GM23338 (cell line): ENCODE measurements at places on chromosomes 3 and 15. TPM values are rescaled to one million over a fixed set of nuclear protein-coding genes. Genes with fewer than 3 reads are reported as not detected.
A peak's percentile ranks its signal among the peaks of the same experiment; 100 is the strongest.

DNA sequence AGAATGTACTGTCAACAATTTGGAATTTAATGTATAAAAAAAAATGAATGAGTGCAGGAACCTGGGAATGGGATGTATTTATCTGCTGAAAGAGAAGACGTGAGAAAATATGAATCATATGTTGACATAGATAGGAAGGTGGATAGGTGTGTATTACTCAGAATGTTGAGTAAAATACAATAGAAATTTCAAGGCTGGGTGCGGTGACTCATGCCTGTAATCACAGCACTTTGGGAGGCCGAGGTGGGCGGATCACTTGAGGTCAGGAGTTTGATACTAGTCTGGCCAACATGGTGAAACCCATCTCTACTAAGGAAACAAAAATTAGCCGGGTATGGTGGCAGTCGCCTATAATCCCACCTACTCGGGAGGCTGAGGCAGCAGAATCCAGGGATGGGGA is 202.8 kb downstream of the CADM2 start:
- no peak for DNase-seq

- no peak for DNase-seq
Measured at GRCh38 chr3:128278130-128278529, 124.8 kb downstream of the EEFSEC start.

DNA sequence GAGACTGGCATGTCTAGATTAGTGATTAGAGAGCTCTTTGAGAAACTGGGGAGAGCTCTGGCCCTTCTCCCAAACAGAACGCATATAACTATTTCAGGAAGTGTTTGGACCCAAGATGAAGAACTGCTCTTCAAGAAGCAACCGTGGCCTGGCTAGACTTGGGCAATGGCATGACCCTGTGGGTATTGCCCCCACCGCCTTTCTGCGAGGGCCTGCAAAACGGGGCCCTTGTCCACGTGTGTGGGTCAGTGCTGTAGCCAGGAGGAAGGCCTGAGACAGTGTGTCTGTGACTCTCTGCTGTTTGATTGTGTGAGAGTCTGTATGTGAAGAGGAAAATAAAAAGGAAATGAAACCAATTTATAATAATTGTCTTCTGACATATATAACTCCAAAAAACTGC is 42.5 kb downstream of the EEFSEC start:
- no peak for DNase-seq

- DNase-seq: no peak
Measured at GRCh38 chr15:90620379-90621067, 90.8 kb downstream of the CRTC3 start.

GRCh38 chr3:55090291-55090690 is 162.4 kb upstream of the LRTM1 start:
- no peak for DNase-seq

GRCh38 chr3:6733699-6734394 is 127.1 kb upstream of the GRM7 start:
- DNase-seq: no peak

DNA sequence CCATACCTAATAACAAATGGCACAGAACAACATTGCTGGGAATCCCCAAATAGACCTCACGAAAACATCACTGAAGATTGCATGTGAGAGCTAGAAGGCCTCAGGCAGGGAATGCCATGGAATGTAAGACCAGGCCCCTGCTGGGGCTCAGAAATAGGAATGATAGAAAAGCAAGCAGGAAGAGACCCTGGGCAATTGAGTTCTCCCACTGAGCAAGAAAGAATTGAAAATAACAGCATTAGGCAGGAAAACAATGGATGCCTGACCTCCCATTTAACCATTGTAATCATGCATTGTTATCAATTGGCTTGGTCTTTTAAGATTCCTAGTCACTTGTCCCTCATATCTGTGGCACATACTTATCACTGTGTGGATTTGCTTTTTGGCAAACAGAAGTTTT is 581.6 kb downstream of the FHIT start:
- peak; percentile 91 for DNase-seq

DNA sequence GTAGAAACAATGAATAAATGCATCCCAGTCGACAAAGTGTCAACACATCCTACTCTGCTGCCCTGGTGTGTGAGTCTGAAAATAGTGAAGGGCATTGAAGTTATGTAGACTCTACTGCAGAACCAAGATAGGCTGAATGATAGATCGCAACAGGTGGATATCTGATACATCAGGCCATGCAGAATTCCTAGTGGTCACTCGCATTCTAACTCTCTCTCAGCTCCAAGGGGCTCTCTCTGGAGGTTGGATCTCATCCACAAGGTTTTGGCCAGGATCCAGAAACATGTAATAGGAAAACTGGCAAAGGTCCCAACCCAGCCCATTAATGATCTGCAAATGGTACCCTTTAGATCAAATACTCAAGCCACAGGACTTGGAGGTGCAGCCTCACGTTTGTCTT is 514.1 kb downstream of the MAGI1 start:
- DNase-seq: no peak

DNA sequence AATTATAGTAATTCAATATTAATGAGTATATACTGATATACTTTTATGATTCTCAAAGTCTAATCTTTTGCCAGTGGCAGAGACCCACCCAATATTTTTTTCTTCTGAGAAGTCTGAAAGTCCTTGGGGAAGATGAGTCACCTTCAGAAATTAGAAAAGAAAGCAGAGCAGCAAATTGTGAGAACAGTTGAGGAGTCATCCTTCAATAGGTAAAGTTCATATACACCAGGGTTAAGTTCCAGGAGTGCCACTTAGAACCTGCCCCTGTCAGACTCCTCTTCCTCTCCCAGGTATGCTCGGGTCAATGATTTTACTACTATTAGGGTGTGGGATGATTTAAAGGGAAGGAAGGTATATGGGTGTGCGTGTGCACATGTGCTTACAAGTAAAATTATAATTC is 7.1 kb downstream of the CLRN1 start:
- DNase-seq: no peak

DNA sequence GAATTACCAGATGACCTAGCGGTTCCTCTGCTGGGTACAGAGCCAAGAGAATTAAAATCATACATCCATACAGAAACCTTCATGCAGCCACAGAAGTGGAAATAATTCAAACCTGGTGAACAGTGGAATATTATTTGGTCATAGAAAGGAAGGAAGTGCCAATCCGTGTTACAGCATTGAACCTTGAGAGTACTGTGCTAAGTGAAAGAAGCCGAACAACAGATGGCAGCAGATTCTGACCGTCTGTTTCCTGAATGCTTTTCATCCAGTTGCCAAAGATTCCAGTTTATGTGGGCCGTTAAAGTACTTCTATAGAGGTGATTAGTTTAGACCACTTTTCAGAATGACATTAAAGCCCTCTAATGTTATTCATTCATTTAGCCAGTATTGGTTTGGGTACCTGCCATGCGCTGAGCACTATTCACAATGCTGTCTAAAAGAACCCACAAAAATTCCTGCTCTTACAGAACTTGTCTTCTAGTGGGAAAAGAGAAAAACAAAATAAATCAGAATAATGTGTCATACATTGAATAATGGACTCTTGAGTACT is 45.8 kb upstream of the SENP5 start:
- no peak for DNase-seq

- DNase-seq: no peak
Measured at GRCh38 chr15:52872036-52872818, 82.1 kb upstream of the ONECUT1 start.

DNA sequence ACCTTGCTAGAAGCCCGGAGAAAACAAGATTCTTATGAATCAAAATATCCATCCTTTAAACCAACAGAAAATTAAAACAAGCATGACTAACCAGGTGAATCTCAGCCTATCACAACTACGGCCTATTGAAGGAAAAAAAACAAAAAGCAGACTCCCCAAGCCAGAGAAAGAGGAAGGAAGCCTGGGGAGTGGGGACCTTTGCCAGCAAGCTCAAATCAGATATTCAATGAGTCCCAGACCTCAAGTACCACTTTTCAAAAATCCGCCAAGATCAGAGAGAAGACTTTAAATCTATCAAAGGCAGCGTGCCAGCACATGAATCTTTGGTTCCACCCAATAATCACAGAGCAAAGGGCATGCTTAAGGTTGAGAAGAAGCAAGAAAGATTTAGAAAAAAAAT is 253.8 kb downstream of the NTRK3 start:
- no peak for DNase-seq

DNA sequence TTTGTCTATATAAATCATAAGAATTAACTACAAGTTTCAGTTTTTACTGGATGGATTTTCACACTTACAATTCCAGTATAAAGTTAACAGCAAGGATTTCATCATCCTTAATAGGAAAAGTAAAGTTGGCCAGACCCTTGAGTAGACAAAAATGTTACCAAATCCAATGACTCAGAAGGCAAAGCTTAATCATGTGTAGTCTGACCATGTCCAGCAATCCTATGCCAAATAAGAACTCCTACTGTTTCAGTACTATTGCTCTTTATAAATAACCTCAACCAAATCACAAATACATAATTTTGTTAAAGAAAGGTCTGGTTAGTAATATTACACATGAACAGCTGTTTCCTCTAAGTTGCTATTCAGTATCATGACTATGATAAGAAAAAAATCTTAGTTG is 35.0 kb downstream of the PLOD2 start:
- no peak for DNase-seq

GRCh38 chr3:44510000-44510368 is 32.5 kb upstream of the ZNF445 start:
- no peak for DNase-seq

DNA sequence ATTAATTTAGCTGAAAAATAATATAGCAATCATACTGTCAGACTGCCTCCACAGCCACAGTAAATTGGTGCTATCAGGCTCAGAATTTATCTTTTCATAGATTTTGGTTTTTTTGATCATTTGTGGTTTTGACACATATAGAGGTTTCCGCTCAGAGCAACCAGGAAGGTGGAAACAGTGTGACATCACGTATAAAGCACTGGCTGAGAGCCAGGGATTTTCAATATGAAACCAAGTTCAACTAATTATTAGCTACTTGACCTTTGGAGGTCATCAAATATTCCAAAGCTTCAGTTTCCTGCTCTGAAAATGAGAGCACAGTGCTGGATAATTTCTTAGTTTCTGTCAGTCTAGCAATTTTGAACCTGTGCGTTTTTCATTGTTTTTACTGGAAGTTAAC is 433.8 kb upstream of the SUCLG2 start:
- DNase-seq: no peak

DNA sequence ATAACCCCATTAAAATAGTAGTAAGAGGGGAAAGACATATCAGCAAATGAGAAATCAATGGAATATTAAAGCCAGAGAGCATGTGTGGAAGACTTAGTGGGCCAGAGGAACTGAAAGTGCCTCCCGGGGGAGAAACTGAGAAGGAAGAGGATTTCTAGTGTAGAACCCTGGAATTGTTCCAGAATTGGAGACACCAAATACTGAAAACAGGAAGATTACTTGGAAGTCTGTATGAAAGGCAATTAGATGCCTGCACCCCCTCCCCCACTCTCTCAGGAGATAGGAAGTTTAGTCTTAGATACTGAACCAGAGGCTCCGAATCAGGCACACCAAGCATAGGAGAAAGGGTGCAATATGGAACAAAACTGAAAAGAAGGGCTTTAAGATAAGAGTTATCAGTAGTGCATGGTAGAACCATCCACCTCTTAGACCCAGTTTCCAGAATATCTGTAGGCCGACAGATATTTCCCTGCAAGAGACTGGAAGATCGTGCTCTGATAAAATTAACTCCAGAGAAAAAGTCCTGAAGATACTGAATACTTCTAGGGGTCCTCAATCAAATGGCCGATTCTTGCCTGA is 32.4 kb downstream of the KLHL18 start:
- no peak for DNase-seq

- no peak for DNase-seq
Measured at GRCh38 chr15:73079565-73079964, 27.3 kb downstream of the NEO1 start.

DNA sequence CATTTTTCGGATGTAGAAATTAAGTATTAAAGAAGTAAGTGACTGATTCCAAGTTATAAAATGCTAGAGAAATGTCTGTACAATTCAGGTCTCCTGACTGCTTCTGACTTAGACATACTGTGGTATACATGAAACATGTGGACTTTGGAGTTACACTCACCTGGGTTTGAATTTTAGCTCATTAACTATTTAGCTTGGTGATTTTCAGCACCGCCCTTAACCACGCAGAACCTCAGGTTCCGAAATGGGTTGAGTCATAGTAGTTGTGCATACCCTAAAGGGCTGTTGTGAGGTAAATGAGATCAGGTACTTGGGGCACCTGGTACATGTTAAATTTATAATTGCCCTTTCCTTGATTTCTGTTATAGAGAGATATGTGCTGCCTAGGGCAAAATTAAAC is 32.9 kb upstream of the UTS2B start:
- no peak for DNase-seq

GRCh38 chr15:98612490-98613110 is 35.7 kb upstream of the IGF1R start:
- DNase-seq: no peak

DNA sequence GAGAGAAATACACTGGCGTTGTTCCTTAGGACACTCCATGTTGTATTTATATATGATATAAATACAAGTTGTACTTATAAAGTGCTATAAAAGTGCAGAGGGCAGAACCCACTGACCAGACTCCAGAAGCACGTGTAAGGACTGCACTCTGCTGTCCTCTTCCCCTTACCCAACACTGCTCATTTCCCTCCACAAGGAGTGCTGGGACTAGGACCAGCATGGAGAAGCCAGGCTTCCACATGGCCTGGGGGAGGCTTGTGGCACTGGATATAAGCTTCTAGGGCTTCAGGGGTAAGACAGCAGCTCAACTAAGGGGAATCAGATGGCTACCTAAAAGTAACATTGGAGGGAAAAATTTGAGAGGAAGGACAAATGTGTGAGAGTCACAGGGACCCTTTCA is 556.9 kb downstream of the IGSF11 start:
- no peak for DNase-seq

DNA sequence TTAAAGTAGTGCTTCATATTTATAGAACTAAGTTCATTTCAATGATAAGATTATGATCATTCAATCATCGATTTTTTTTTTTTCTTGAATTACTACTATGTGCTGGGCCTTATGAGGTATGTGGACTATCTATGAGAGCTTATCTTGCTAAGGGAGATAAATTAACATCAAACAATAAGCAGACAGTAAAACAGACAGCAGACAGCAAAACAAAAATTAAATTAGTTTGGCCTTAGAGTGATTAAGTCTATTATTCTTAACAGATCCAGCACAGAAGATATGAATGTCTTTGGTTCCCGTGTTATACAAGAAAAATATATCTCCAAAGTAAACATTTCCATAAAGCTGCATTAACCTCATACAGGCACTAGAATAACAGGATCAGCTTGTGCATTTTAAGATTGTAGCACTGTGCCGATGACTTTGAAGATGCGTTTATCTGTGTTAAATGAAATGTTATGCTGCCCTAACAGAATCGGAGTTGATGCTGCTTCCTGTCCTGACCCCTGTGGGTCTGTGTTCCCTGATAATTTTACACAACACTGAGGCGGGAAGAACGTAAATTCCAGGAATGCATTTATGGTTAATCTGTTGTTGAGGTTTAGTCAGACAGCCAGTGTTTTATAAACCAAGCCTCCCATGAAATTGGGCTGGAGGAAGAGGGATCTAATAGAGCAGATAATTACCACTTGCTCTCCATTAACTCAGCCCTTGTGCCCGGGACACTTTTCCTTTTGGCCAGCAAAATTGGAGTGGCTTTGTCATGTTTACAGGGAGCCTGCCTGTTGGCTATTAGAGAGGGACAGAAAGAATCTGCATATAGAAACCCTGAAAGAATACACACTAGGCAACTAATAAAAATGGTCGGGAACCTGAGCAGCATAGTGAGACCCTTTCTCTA is 80.8 kb downstream of the GHSR start:
- no peak for DNase-seq

FEZF2 gene
- 0.50 TPM in 1 of 2 replicates, not detected in the other for total RNA-seq

BOC gene
- total RNA-seq: 3.0 and 4.1 TPM in 2 replicates

NEK10 gene
- total RNA-seq: 2.0 and 2.4 TPM in 2 replicates

CD86 gene
- total RNA-seq: 0.97 TPM in 1 of 2 replicates, not detected in the other

PGBD4 gene
- 0.39 and 0.66 TPM in 2 replicates for total RNA-seq

ANKRD34C gene
- not detected in 2 replicates for total RNA-seq

DNAJA4 gene
- 10.3 and 12.5 TPM in 2 replicates for total RNA-seq

CCDC54 gene
- not detected in 2 replicates for total RNA-seq

GASK1A gene
- 11.1 and 16.2 TPM in 2 replicates for total RNA-seq
